B cell (primary cell): ENCODE measurements at places on chromosomes 16 and 17. TPM values are rescaled to one million over a fixed set of nuclear protein-coding genes. Genes with fewer than 3 reads are reported as not detected.

The SCGB1C2 gene
- polyA plus RNA-seq: not detected in 2 replicates

The KRTAP4-8 gene
- polyA plus RNA-seq: not detected in 2 replicates

The SLC6A2 gene
- not detected in 2 replicates for polyA plus RNA-seq

The MYO15A gene
- polyA plus RNA-seq: 1.7 and 3.1 TPM in 2 replicates

The ICAM2 gene
- polyA plus RNA-seq: 109 and 149 TPM in 2 replicates

The HDAC5 gene
- 99.8 and 107 TPM in 2 replicates for polyA plus RNA-seq

The SSTR5 gene
- polyA plus RNA-seq: not detected in 2 replicates

The EFNB3 gene
- polyA plus RNA-seq: not detected in 2 replicates

The CNTNAP1 gene
- polyA plus RNA-seq: 3.5 and 4.9 TPM in 2 replicates

The UBTF gene
- polyA plus RNA-seq: 43.1 and 53.4 TPM in 2 replicates

The DPEP1 gene
- not detected in 2 replicates for polyA plus RNA-seq

The SREBF1 gene
- 34.9 and 80.1 TPM in 2 replicates for polyA plus RNA-seq

The KRTAP4-4 gene
- not detected in 2 replicates for polyA plus RNA-seq

The TMEM204 gene
- 2.3 and 2.7 TPM in 2 replicates for polyA plus RNA-seq

The KRTAP1-5 gene
- not detected in 2 replicates for polyA plus RNA-seq

The SOCS1 gene
- polyA plus RNA-seq: 21.9 and 29.7 TPM in 2 replicates

The NHERF2 gene
- 1.5 and 1.8 TPM in 2 replicates for polyA plus RNA-seq

The KRT27 gene
- not detected in 2 replicates for polyA plus RNA-seq

The KRTAP3-2 gene
- polyA plus RNA-seq: not detected in 2 replicates

The MT1M gene
- not detected in 2 replicates for polyA plus RNA-seq

The TSPAN10 gene
- 0.34 and 0.45 TPM in 2 replicates for polyA plus RNA-seq

The AIPL1 gene
- not detected in 2 replicates for polyA plus RNA-seq

The SLC13A2 gene
- polyA plus RNA-seq: not detected in 2 replicates

The TRAF7 gene
- 30.4 and 46.1 TPM in 2 replicates for polyA plus RNA-seq

The CTF1 gene
- 0.78 and 0.99 TPM in 2 replicates for polyA plus RNA-seq
